ENCODE measurements at places on chromosomes 6 and 20.

- peak; percentile 84 for DNase-seq
Measured at GRCh38 chr6:139533573-139534471, 159.4 kb upstream of the CITED2 start.

DNA sequence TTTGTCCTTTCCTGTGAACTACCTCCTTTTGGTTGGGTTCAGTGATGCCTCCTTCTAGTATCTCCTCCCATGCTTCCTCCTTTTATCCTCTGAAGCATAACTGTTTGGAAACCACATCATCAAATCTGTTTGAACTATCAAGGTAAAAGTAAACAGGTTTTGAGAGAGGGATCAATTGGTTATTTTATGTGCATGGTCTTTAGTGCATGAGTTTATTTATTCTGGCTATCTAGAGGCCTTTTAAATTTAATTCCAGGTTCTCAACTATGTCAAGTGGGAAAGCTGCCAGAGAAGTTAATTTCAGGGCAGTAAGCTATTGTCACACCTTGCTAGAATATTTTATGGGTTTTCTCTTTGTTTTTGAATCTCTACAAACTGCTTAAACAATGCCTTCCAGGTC, 54.1 kb downstream of the WASF1 start:
- no peak for DNase-seq

DNA sequence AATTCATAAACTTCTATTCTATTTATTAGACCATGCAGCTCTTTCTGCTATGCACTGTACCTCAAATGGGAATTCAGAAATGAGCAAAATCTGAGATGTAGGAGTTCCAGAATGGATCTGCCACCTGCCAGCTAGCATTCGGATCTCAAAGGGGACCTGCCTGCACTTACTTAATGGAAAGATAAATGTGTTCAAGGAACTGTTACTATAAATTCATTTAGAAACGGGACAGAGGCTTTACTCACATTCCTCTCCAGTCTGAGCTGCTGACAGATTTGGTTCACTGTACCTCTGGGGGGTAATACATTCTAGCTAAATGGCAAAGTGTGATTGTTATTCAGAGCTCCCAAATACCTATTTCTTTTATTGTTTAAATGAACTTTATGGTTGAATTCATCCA, 384.1 kb downstream of the GRIK2 start:
- DNase-seq = peak; percentile 34

GRCh38 chr6:119002069-119002468, 67.1 kb upstream of the MCM9 start:
- no peak for DNase-seq

DNA sequence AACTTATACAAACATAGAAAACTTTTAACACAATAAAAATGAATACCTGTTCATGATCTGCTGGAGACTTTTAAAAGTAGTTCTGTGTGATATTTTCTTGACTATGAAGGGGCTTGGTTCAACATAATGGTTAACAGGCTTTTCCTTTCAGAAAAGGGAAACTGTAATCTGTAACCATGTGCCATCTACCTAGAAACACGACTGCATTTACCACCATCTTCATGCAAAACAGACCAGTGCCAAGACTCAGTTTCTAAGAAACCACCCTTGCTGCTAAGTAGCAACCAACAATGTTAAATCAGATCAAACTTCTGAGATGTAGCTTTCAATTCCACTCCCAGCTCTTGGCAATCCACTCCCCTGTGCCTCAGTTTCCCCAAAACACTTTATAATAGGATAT, 15.7 kb downstream of the STAU1 start:
- no peak for DNase-seq

DNA sequence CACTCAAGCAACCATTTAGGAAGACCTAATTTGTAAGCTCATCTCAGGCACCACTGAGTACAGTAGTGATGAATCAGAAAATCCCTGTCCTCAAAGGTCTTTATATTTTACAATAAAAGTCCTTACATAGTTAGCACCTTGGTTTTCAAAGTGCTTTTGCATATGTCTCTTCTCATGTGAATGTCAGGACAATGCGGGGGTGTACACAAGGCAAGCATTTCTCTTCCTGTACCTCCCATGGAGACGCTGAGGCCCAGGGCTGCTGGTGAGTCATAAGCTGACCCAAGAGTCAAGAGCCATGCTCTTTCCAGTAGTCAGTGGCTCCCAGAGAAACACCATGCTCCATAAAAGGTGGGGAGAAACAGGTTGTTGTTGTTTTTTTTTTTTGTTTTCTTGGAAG, 174.0 kb downstream of the GJA10 start:
- DNase-seq = peak; percentile 78

DNA sequence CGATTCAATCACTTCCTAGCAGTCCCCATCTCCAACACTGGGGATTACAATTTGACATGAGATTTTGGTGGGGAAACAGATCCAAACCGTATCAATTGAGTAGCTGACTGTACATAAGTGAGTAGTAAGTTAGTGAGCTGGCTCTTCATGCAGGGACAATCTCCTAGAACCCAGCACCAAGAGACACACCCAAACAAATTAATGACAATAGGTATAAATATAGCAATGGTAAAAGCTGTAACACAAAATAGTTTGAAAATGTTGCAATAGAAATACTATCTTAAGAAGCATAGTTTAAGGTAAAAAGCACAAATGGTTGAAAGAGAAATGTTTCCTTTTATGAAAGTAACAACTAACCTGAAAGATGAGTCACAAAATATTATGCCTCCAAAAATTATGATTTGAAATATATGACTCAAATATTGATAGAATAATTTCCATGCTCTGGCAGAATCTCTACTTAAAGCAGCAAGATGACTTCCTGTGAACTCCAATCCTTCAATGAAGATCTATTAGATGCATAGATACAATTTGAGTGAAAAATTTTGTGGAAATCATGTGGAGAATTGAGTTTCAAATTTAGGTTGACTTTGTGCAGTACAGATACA, 5.4 kb upstream of the SIRPB1 start:
- no peak for DNase-seq

DNA sequence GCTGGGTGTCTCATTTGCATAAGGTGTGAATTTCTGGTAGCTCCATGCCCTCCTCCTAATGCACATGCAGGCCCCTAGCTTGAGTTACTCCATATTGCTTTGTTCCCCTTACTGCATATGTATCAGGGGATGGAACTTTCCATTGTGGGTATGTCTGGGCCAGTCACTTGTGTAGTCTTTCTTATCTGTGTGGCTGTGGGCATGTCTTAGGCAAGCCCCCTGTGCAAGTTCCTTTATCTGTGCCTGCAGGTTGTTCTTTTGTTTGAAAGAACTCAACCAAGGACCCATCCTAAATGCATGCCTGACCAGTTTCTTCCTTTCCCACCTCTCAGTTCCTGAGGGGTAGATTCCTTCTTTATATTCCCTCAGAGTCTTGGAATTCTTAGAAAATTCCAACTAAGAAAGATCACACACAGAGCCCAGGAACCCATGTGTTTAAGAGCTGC, 23.6 kb downstream of the MBOAT1 start:
- DNase-seq = no peak

DNA sequence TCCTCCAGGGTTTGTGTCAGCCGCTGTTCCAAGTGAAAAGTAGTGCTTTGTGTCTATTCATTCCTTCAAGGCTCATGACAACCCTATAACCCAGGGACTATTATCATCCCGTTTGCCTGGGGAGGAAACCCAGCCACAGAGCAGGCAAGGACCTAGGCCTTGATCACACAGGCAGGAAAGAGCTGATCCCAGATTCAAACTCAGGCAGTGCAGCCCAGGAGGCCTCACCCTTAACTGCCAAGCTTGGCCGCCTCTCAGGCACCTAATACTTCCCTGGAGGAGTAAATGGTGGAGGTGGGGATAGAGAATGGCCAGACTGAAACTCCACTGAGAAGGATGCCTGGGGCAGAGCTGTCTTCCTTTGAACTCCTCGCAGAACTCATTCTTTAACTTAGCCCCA, 215.1 kb upstream of the QKI start:
- DNase-seq = no peak

DNA sequence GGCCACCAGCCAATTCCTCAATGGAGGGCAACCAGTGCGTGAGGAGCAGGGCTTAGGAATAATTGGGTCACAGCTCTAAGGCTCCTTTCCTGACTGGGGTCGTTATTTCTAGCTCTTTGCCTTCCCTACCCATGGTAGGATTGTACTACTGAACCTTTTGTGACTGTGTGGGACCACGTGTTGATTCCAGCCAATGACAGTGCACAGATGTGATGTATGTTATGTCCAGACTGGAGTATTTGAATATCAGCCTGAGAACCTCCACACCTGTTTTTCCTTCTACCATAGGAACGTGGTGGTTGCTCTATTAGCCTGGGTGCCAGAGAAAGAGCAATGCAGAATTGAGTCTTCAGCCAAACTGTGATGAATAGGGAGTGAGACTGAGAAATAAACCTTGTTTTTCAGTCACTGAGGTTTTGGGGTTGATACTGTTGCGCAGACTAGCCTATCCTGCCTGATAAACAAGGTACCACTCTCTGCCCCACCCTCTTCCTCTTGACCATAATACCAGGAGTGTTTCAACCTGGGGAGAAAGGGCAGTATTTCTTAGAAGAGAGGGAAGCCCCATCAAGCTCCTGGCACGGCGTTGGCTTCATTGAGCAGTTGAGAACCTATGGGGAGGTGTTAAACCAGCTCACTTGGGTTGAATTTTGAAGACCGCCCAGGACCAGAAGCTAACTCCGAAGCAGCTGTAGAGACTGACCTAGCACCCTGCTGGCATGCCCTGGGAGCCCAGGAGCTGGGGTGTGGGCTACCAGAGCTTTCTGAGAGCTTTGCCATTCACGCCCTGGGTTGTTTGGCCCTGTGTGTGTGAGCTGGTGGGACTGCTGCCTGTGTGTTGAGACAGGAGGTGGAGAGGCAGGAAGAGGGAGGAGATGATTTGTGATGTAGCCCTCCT, 105.5 kb upstream of the BACH2 start:
- peak; percentile 28 for DNase-seq

DNA sequence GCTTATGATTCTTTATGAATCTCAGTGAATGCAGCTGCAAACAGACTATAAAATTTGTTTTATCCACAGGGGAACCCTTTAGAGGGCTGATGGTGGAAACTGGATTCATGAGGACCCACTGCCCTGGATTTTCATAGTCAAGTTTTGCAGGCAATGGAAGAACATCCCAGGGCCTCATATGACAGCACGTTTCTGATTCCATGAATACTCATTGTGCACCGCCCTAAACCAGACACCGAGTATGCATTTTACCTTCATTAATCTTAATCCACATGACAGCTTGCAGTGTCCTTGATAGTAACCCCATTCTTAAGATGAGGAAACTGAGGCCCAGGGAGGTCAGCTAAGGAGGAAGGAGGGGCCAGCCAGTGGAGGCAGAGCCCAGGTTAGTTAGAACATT, 270.4 kb downstream of the PREX1 start:
- no peak for DNase-seq

- peak; percentile 64 for DNase-seq
Measured at GRCh38 chr6:19356692-19357091, 480.5 kb upstream of the ID4 start.

DNA sequence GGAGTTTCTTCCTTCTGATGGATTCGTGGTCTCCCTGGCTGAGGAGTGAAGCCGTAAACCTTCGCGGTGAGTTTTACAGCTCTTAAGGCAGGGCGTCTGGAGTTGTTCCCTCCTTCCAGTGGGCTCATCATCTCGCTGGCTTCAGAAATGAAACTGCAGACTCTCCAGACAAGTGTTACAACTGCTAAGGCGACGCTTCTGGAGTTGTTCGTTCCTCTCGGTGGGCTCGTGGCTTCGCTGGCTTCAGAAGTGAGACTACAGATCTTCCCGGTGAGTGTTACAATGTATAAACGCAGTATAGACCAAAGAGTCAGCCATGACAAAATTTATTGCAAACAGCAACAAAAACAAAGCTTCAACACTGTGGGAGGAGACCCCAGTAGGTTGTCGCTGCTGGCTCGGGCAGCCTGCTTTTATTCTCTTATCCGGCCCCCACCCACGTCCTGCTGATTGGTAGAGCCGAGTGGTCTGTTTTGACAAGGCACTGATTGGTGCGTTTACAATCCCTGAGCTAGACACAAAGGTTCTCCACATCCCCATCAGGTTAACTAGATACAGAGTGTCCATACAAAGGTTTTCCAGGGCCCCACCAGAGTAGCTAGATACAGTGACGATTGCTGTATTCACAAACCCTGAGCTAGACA, 113.2 kb downstream of the GPX5 start:
- DNase-seq = no peak

- no peak for DNase-seq
Measured at GRCh38 chr20:24499472-24499871, 30.0 kb downstream of the SYNDIG1 start.

DNA sequence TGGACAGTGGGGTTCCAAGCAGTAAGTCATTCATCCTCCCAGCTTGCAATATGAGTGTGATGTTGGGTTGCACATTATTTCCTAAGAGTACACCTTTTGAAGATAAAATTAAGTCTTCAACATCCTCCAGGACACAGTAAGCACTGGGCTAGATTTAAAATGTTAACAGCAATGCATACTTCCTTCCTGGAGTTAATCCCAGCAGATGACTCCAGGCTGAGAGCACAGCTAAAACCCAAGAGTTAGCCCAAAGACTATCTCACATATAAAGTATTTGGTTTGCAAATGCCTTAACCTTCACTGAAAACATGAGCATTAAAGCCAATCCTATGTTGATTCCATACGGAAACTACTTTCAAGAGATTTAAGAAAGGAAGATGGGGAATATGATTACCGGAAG, 69.2 kb downstream of the SLC23A2 start:
- DNase-seq = no peak

- DNase-seq = peak; percentile 82
Measured at GRCh38 chr6:45657226-45657625, 279.5 kb upstream of the SUPT3H start.

DNA sequence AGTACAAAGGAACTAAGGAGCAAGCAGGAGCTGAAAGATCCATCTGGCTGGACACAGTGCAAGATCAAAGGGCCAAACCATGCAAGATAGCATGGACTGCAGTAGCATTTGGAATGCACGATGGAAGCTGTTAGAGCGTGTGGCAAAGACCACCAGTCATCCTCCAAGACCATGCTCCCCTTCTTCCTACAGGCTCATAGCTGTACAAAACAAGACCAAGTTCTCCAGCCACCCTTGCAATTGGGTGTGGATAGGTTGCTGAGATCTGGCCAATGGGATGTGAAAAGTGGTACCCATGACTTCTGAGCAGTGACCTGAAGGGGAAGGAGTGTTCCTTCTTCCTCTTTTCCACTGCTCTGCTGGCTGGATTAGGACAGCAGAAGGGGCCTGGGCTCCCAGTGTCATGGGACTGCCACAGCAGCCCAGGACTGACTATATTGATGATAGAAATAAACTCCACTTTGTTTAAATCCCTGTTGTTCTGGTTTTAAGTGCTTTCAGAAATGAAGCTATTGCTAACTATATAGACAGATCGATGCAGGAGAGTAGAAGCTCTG, 64.9 kb downstream of the SLC22A23 start:
- DNase-seq = no peak
